ENCODE measurements at places on chromosomes 6 and 20.

DNA sequence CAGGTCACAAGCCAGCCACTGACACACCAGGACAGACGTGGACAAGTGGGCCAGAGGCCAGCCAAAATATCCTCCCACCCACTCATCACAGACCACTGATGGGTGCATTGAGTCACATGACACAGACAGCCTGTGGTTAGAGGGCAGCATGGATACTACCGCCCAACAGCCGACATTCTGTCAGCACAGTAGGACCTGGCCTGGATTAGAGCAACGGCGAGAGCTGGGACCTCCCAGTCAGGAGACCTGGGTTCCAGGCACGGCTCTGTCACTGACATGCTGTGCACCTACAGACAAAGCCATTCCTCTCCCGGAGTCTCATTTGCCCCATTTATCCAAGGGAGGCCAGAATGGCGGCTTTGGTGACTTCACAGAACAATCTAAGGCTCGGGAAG lies 8.0 kb downstream of the ZNF335 start:
- DNase-seq: no peak

GRCh38 chr6:147279427-147279826 lies 75.2 kb downstream of the STXBP5 start:
- no peak for DNase-seq

- no peak for DNase-seq
Measured at GRCh38 chr6:156825475-156825874, 48.3 kb downstream of the ARID1B start.

DNA sequence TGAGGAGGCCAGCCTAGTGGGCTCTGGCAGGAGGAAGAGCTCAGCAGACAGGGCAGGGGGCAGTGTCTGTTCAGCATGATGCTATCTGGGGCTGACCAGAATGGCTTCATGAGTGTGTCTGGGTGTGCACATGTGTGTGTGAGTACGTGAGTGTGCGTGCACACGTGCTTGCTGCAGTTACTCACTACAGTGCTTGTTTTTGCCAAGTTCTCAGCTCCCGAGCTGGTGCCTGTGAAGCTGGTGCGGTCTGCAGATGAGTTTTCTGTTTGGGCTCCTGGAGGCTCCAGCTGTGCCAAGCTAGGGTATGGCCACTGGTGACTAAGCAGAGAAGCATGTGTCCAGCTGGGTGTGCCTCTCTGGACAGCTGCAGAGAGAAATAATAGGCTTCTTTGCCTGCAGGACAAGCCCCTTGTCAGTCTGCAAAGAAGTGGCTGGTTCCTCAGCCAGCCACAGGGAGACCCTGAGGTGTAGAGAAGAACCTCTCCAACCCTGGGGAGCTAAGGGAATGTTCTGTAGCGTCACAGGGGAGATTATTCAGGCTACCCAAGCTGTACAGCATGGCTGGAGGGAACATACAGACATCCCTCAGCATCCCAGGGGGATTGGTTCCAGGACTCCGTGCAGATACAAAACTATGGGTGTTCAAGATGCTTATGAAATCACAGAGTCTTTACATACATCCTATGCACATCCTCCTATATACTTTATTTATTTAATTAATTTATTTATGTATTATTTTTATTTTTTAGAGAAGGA lies 40.2 kb upstream of the FAM50B start:
- no peak for DNase-seq

DNA sequence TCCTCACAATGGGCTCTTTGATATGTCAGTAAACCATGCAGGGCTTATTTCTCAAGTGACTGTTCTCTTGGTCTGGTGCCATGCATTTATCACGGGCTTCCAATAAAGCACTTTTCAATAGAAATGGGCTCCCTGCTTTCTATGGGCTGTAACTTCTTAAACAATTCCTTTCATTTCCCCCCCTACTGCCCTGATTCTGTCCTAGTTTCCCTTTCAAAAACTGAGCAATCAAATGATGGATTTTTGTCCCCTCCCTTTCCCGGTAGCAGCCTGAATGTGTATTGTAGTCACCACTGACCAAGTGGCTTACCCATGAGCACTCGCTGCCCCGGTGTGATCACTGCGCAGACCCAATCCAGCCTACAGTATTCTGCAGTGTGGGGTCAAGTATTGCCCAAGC lies 13.9 kb downstream of the RPS10 start:
- DNase-seq: no peak

DNA sequence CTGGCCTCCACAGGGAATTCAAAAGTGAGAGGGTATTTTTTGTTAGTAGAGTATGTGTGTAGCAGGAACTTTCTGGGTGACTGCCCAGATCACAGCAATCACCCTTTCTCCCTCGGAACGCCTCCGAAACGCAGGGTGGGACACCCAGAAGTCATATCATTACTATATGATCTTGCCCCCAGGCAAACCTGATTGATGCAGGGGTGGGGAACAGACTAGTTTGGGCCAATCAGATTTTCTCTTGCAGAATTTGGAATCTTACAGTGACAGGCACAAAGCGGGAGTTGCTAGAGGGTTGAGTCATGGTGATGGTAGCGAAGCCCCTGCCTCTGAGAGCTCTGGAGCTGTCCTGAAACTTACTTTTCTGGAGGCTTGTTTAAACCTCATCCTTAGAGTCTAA lies 16.5 kb upstream of the RPN2 start:
- no peak for DNase-seq

- DNase-seq: no peak
Measured at GRCh38 chr20:55394592-55394991, 610.7 kb downstream of the CBLN4 start.

- DNase-seq: no peak
Measured at GRCh38 chr6:68339488-68340131, 295.5 kb upstream of the ADGRB3 start.

- DNase-seq: no peak
Measured at GRCh38 chr20:24392612-24393011, 76.8 kb upstream of the SYNDIG1 start.

- no peak for DNase-seq
Measured at GRCh38 chr6:126293891-126294524, 45.9 kb upstream of the CENPW start.

- DNase-seq: no peak
Measured at GRCh38 chr6:56659721-56660380, 17.2 kb upstream of the DST start.

DNA sequence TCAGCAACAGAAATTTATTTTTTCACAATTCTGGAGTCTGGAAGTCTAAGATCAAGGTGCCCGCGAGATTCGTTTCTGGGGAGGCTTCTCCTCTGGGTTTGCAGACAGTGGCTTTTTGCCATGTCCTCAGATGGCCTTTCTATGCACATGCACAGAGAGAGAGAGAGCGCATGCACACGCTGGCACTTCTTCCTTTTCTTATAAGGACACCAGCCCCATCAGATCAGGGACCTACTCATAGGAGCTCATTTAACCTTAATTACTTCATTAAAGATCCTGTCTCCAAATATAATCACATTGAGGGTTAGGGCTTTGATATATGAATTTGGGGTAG lies 260.7 kb upstream of the PLCB4 start:
- no peak for DNase-seq

DNA sequence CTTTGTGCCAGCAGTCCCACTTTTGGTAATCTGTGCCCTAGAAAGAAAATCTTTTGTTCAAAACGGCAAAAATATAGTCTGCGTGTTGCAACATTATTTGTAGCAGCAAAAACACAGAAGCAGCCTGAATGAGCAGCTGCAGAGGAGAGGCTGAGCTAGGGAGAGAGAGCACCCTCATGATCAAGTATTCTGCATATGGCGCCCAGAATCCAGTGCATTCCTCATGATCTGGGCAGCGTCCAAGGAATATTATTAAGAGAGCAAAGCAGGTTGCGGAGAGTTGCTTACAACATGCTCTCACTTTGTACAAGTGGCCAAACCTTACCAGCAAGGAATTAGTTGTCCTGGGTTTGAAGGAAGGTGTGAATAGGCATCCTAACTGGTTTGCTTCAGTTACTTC lies 25.9 kb downstream of the KIZ start:
- DNase-seq: no peak

DNA sequence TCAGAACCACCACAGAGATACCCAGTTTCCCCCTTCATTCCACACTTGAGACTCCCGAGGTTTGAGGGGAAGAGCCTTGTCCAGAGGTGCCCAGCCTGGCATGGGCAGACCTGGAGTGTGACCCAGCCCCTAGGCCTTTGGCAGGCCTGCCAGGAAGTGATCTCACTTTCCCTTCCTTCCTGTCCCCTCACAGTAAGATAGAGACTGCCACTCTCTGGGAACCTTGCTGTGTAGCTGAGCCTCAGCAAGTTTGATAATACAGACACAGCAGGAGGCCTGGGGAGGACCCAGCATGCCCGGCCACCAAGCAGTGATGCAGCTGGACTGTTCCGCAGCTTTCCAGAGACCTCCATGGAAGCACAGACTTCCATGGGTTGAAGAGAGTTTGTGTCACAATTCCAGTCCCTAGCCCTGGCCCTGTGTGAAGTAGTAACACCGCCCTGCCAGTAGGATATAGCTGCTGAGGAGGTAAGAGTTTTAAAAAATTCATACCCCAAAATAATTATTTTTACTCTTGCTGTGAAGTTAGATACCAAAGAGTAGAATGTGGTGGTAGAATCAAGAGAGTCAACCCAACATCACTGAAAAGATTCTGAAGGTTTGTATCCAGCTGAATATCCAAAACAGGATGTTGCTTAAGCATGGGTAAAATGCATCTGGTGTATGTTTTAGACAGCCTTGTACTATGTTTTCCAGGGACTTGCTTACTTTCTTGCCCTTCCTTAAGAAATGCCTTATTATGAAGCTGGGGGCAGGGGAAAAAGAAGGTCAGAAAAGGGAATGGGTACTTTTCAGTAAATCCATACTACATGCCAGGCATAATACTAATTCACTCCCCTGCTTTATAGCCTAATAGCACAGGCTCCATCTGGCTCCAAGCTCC lies 16.3 kb downstream of the PKIG start:
- DNase-seq: no peak

- DNase-seq: no peak
Measured at GRCh38 chr20:40232273-40232672, 456.8 kb downstream of the MAFB start.

GRCh38 chr6:44650495-44650894 lies 263.0 kb downstream of the CDC5L start:
- no peak for DNase-seq

- no peak for DNase-seq
Measured at GRCh38 chr6:79630883-79631692, at the start of gene SH3BGRL2. TSS of gene SH3BGRL2 (plus strand) at chr6:79631329. CDS start at chr6:79631462, 133 bp downstream.

DNA sequence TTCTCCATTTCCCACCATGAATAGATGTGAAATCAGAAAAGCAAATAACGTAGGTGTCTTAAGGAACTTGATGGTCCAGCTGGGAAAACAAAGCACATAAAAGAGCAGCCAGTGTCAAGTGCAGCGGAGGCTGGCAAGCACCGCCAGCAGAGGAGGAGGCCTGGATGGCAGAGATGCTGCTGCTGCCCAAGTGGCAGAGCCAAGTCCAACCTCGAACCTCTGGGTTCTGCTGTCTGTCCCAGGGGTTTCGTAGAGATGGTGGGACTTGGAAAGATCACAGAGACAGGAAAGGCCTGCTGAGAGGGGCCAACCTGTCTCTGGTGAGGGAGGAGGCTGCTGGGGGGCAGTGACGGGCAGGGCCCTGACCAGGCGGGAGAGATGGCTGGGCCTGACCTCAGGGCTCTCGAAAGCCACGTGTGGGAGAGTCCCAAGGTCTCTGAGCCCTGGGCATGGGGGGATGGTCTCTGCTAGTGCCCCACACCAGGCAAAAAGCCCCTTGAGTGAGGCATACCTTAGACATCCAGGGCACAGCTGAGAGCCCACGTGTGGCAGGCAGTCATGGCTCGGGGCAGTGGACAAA lies 77.3 kb downstream of the TCP11 start:
- no peak for DNase-seq

- peak; percentile 76 for DNase-seq
Measured at GRCh38 chr6:150068720-150069648, at the start of gene ULBP3. TSS of gene ULBP3 (minus strand) at chr6:150069121. CDS start at chr6:150069066, 55 bp downstream.

DNA sequence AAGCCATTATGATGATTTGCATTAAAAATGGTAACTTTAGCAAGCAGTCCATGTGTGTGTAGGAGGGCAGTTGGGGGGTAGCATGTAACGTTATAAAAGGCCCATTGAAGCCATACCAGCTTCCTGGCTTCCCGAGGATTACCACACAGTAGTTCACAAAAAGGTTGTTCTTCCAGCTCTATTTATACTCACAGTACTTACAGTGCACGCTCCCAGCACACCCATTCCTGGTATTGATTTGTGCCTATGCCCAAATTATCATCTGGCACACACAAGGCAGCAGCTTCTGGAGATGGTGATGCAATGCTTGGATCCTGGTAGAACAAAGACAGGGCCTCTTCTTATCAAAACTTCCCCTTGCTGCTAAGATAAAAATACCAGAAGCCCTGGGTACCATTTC lies 436.8 kb downstream of the HAO1 start:
- no peak for DNase-seq

DNA sequence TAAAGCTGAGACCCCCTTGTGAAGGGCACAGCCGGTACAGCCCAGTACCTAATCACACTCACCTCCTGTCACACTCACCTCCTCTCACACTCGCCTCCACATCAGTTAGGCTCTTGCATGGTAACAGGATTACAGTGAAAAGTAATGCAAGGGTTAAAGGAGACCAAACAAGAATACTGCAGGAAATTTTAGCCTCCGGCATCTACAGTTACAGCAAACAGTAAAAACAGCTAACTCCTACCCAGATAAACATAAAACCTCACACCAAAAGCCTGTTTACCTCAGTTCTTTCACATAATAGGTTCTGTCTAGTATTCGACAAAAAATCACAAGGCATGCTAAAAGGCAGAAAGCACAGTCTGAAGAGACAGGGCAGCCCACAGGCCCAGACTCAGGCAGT lies 55.6 kb downstream of the FARS2 start:
- DNase-seq: no peak

DNA sequence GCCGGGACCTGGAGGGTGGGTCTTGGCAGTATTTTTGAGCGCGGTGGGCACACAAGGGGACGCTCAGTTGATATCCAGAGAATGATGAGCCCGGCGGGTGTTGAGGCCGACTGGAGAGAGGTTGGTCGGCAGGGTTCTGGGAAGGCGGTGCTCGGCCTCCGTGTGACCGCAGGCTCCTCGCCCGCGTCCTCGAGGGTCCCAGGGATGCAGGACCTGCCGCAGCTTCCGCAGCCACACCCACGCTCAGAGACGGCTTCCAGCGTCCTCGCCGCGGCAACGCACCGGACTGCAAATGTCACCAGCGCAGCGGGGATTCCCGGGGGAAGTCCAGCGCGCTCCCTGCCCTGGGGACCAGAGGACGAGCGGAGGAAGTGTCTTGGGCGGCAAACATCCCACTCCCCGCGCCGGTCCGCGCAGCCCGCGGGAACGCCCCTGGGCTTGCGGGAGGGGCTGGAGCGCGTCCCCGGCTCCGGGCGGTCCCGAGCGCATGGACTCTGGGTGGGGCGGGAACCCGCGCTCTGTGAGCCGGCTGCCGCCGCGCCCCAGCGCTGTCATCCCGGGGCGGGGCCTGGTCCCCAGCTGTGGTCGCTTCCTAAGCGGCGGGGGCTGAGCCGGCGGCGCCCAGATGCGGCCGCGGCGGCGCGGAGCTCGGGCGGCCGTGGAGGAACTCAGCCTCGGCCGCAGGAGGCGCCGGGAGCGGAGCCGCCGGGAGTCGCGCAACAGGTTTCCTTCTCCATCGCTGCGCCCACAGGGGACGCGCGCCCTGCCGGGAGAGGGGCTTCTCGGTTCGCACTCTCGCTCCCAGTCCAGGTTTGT lies at the start of gene STX11:
Gene STX11 (plus strand): TSS at position 624 of the 816 bp plus-strand sequence. CDS start 36,111 bp downstream, outside the sequence.
- DNase-seq: peak; percentile 84

Measured in CD4-positive, alpha-beta T cell treated with Interleukin-10 for 1 hour (primary cell).